Sigmoid colon (tissue), 7 donors: ENCODE measurements at places on chromosomes 2 and 18. TPM values are rescaled to one million over a fixed set of nuclear protein-coding genes. Genes with fewer than 3 reads are reported as not detected.

GRCh38 chr2:207226671-207227061 is 60.9 kb upstream of the KLF7 start:
- no peak for DNase-seq
- H3K36me3 ChIP-seq = no peaks in the 10 kb centered on the region
- H3K27me3 ChIP-seq = no peaks in the 10 kb centered on the region
- H3K4me3 ChIP-seq = peak overlapping the region; percentile 14
- H3K27ac ChIP-seq = peak overlapping the region; percentile 77

- no peaks in the 10 kb centered on the region for H3K27me3 ChIP-seq
- peaks cover 4% of the 10 kb centered on the region for H3K36me3 ChIP-seq
- no peak overlapping the region for H3K4me3 ChIP-seq
- no peak for DNase-seq
- H3K4me1 ChIP-seq = peaks cover 6% of the 10 kb centered on the region
Observed at GRCh38 chr18:24089076-24089475, 49.8 kb upstream of the CABYR start.

DNA sequence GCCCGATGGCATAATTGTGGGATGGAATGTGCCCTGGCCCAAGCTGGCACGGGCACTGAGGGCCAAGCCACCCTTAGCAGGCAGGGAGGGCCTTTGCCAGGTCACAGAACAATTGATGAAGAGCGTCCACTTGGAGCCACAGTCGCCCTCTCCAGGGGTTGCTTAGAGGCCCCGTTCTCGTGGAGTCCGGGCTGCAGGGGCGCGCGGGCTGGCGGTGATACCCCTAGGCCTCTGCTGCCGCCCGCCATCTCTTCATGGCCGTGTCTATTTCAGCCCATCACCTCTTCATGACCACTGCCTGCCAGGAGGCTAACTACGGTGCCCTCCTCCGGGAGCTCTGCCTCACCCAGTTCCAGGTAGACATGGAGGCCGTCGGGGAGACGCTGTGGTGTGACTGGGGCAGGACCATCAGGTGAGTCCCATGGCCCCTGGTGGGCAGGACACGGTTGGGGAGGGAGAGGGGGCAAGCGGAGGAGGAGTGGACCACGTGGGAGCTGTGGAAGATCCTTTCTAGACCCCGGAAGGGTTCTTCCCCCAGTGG is 17.6 kb downstream of the RAMP1 start:
- no peaks in the 10 kb centered on the region for H3K27me3 ChIP-seq
- H3K4me1 ChIP-seq = no peaks in the 10 kb centered on the region
- no peak overlapping the region for H3K4me3 ChIP-seq
- no peaks in the 10 kb centered on the region for H3K36me3 ChIP-seq
- peak; percentile 61 for DNase-seq

DNA sequence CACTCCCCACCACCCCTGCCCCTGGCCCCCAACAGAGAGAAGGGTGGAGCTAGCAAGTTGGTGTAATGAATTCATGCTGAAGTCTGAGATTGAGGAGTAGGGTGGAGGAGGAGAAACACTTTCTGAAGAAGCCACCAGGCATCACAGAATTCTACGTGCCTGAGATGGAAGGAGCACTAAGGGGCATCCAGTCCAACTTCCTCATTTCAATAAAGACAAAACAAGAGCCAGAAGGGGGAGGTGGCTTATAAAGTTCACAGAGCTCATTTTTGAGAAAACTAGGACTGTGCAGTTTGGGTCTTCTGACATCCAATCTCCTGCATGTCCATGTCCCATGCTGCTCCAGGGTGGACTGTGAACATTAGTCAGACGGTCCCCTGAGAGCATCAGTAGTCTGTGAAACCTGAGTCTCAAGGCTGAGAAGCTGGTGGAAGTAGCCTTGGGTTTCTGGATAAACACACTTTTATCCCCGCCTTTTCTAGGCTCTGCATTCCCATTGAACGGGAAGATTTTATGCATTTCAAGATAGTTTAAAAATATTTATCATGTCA is 77.7 kb downstream of the TRIM43 start:
- H3K27me3 ChIP-seq = no peaks in the 10 kb centered on the region
- DNase-seq = no peak
- no peak overlapping the region for H3K27ac ChIP-seq
- H3K36me3 ChIP-seq = no peaks in the 10 kb centered on the region

DNA sequence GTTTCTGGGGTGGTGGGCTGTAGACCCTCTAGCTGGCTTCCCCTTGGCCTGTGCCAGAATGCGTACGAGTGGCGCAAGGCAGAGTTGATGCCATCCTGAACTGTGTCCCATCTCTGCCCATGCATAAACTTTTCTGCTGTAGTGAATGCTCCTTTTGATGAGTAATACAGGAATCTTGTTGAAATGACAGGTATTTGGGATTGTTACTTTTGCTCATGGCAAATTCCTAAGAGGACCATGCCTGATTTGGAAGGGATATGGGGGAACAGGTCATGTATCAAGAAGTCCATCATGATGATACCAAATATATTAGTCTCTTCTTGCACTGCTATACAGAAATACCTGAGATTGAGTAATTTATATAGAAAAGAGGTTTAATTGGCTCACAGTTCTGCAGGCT is 648.0 kb downstream of the SLC4A3 start:
- no peaks in the 10 kb centered on the region for H3K27me3 ChIP-seq
- H3K36me3 ChIP-seq = no peaks in the 10 kb centered on the region
- H3K4me1 ChIP-seq = peaks cover 15% of the 10 kb centered on the region
- no peak overlapping the region for H3K27ac ChIP-seq

DNA sequence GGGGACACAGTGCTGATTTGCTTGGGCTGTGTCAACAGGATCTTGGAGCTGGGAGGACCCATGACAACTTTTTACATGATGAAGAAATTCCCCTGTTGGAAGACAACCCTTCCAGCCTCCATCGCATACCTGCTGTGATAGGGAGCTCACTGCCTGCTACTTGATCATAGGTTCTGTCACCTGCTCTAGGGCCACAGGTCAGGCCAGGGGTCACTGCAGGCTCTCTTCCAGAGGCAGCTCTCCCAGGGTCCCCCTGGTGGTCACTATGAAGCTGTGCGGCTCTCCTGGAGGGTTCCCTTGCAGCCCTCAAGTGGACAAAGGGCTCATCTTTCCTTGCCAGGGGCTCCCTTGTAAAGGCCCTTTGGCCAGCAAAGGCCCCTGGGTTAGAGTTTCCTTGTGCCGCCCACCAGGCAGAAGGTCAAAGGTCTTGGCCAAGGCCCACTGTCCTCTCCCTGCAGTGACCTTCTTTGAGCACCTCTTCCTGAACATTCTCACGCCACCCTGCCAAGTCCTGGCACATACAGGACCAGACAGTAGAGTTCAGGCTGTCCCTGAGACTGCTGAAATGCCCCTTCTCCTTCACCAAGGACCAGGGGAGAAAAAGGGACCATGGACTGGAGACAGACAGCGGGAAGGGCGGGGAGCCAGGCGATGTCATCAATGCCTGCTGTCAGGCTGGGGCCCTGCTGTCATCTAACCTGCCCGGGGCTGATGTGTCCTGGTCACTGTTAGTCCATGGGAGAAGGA is 345.1 kb downstream of the DYSF start:
- no peak overlapping the region for H3K27ac ChIP-seq
- H3K4me3 ChIP-seq = no peak overlapping the region
- H3K36me3 ChIP-seq = no peaks in the 10 kb centered on the region
- H3K27me3 ChIP-seq = no peaks in the 10 kb centered on the region
- DNase-seq = peak; percentile 57
- peaks cover 3% of the 10 kb centered on the region for H3K4me1 ChIP-seq

GRCh38 chr18:11271954-11272353 is 122.6 kb upstream of the PIEZO2 start:
- no peaks in the 10 kb centered on the region for H3K27me3 ChIP-seq
- H3K4me3 ChIP-seq = no peak overlapping the region
- no peak overlapping the region for H3K27ac ChIP-seq
- peaks cover 13% of the 10 kb centered on the region for H3K4me1 ChIP-seq
- H3K36me3 ChIP-seq = no peaks in the 10 kb centered on the region

GRCh38 chr2:67666386-67667053 is 269.4 kb downstream of the ETAA1 start:
- H3K4me3 ChIP-seq = no peak overlapping the region
- H3K4me1 ChIP-seq = peaks cover 26% of the 10 kb centered on the region
- H3K36me3 ChIP-seq = no peaks in the 10 kb centered on the region

- H3K4me1 ChIP-seq = peaks cover 11% of the 10 kb centered on the region
- H3K27me3 ChIP-seq = no peaks in the 10 kb centered on the region
- H3K27ac ChIP-seq = no peak overlapping the region
- H3K36me3 ChIP-seq = no peaks in the 10 kb centered on the region
- DNase-seq = no peak
Observed at GRCh38 chr2:28280619-28281018, 112.0 kb upstream of the FOSL2 start.

DNA sequence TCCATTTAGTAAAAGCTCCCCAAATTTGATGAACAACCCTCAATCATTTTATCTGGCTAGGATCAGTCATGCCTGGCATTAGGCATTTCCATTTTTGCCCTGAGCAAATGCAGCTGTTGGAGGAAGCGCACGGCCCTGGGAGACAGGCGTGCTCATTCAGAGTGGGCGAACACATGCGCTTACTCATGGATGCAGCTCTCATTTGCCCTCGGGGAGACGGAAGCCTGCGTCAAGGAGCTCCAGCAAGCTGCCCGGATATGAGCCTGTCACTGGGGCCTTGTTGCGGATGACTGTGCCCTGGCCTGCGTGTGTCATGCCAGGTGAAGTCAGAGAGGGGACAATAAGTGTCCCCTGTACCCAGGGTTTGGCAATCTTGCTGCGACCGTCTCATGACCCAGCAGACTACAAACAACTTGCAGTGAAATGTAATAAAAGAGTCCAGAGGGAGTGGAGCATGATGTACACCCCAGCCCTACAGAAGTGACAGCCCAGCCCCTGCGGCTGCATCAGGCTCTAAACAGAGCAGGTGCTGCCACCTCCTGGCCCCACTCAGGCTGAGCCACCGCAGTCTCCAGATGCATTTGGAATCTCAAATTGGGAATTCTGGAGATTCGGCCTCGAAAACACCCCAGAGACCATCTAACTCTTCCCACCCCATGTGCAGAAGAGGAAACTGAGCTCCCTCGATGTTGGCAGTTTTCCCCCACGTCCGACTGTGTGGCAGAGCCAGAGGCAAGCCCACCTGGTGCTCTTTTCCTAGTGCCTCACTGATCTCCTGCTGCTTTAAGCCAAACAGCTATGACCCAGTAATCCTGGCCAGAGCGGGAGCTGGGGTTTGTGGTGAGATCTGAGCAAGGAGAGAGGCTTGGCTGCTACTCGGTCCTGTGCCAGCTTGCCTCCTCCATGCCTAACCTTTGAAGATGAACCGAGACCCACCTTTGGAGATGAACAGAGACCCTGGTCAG is 105.0 kb upstream of the ALK start:
- no peak for DNase-seq
- H3K27me3 ChIP-seq = peaks cover 3% of the 10 kb centered on the region
- H3K27ac ChIP-seq = no peak overlapping the region

- no peak overlapping the region for H3K27ac ChIP-seq
- H3K4me3 ChIP-seq = no peak overlapping the region
- no peaks in the 10 kb centered on the region for H3K36me3 ChIP-seq
- DNase-seq = no peak
- peaks cover 33% of the 10 kb centered on the region for H3K4me1 ChIP-seq
- H3K27me3 ChIP-seq = no peaks in the 10 kb centered on the region
Observed at GRCh38 chr2:54545702-54546450, 89.7 kb downstream of the SPTBN1 start.

PROKR1 gene
- total RNA-seq = 1.1 TPM

RNU2-63P gene
- total RNA-seq = not detected

GNAL gene
- 15.7 TPM for total RNA-seq

TACR1 gene
- total RNA-seq = 2.1 TPM

XDH gene
- not detected for total RNA-seq

PDCD1 gene
- total RNA-seq = 0.99 TPM

ICOS gene
- not detected for total RNA-seq

MARCHF4 gene
- total RNA-seq = under 0.01 TPM

GALNT14 gene
- total RNA-seq = 1.2 TPM
